ENCODE measurements at places on chromosomes 3 and 15. TPM values are rescaled to one million over a fixed set of nuclear protein-coding genes. Genes with fewer than 3 reads are reported as not detected.
A peak's percentile ranks its signal among the peaks of the same experiment; 100 is the strongest.

Gene SNX22
- total RNA-seq: not detected

- no peak overlapping the region for H3K4me3 ChIP-seq
- H3K27ac ChIP-seq: no peak overlapping the region
- no peak for DNase-seq
- no peaks in the 10 kb centered on the region for H3K4me1 ChIP-seq
- no peaks in the 10 kb centered on the region for H3K27me3 ChIP-seq
- H3K36me3 ChIP-seq: no peaks in the 10 kb centered on the region
Observed at GRCh38 chr3:40979962-40980361, 219.3 kb upstream of the CTNNB1 start.

DNA sequence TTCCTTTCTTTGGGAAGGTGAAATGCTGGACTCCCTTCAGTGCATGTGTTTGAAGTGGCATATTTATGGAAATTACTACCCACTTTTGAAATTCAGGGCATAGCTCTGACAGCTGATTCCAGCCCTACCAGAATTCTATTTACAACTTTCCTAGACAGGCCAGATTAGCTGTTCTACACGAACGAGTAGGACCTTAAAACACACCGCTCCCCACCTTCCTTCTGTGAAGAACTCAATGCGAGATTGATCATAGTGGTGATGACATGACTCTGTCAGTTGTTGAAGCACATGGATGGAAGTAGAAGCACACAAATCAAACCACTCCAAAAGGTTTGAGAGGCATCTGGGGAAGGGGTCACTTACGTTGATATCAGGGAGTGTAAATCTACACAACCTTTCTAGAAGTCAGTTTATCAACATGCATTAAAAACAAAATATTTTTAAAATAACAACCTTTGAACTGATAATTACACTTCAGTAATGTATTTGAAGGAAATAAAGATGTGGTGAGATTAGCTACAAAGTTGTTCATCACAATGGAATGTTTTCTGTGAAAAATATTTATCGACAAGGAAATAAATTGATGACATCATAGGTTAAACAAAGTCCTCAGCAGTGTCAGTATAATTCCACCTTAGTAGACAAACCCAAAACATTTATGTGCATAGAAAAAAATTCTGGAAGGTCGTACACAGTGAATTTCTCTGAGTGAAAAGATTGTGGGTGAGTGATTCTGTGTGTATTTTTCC, 29.8 kb downstream of the RARB start:
- peaks cover 75% of the 10 kb centered on the region for H3K4me1 ChIP-seq
- no peak overlapping the region for H3K27ac ChIP-seq
- H3K27me3 ChIP-seq: no peaks in the 10 kb centered on the region
- no peak for DNase-seq
- H3K4me3 ChIP-seq: no peak overlapping the region

Gene FRMD4B
- 0.05 TPM for total RNA-seq

GRCh38 chr3:146454796-146455195, 14.6 kb downstream of the PLSCR2 start:
- no peak for DNase-seq
- H3K4me1 ChIP-seq: peaks cover 8% of the 10 kb centered on the region
- no peaks in the 10 kb centered on the region for H3K36me3 ChIP-seq
- no peak overlapping the region for H3K27ac ChIP-seq
- no peaks in the 10 kb centered on the region for H3K27me3 ChIP-seq

Gene LMCD1
- 23.3 TPM for total RNA-seq

- no peaks in the 10 kb centered on the region for H3K4me1 ChIP-seq
- no peak for DNase-seq
- H3K27me3 ChIP-seq: peaks cover 32% of the 10 kb centered on the region
- H3K27ac ChIP-seq: no peak overlapping the region
- no peaks in the 10 kb centered on the region for H3K36me3 ChIP-seq
Observed at GRCh38 chr3:69251078-69251805, 128.8 kb upstream of the LMOD3 start.

DNA sequence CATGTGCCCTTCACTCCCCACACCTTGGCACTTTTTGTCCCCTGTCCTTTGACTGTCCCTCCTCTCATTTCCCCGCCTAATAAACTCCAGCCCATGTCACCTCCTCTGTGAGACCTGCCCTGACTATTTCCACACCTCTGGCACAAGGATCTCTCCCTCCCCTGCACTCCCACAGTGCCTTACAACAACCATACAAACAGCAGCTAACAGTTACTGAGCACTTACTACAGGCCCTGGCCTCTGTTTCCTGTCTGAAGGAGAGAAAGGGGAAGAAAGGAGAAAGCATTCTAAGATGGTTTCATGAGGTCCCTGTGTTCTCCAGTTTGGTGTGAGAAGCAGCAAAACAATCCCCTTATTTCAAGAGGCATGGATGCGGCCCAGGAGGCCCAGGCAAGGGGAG, 20.0 kb upstream of the TRH start:
- H3K27me3 ChIP-seq: peaks cover 56% of the 10 kb centered on the region

GRCh38 chr3:143331350-143331749, 211.8 kb downstream of the CHST2 start:
- H3K27me3 ChIP-seq: peaks cover 7% of the 10 kb centered on the region
- no peak overlapping the region for H3K4me3 ChIP-seq
- peaks cover 42% of the 10 kb centered on the region for H3K4me1 ChIP-seq
- no peak for DNase-seq
- H3K27ac ChIP-seq: no peak overlapping the region
- H3K36me3 ChIP-seq: no peaks in the 10 kb centered on the region

DNA sequence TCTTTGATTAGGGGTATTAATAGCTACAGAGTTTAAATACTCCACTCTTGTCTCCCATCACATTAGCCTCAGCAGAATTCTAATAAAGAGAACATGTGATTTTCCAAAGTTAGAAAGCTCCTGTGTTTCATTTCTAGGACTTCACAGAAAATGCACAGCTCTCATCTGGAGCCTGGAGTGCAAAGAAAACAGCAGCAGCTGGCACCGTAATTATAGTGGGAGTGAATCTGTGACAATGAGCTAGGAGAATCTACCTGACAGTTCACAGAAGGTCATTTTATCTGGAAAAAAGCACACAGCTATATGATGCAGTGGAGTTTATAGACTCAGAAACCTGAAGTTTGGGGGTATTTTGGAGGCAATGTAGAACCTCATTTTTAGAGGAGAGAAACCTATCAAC, 5.4 kb upstream of the TRIM59 start:
- no peak for DNase-seq
- H3K4me1 ChIP-seq: peaks cover 19% of the 10 kb centered on the region
- H3K36me3 ChIP-seq: no peaks in the 10 kb centered on the region
- no peaks in the 10 kb centered on the region for H3K27me3 ChIP-seq

Gene SLC24A5
- total RNA-seq: not detected

DNA sequence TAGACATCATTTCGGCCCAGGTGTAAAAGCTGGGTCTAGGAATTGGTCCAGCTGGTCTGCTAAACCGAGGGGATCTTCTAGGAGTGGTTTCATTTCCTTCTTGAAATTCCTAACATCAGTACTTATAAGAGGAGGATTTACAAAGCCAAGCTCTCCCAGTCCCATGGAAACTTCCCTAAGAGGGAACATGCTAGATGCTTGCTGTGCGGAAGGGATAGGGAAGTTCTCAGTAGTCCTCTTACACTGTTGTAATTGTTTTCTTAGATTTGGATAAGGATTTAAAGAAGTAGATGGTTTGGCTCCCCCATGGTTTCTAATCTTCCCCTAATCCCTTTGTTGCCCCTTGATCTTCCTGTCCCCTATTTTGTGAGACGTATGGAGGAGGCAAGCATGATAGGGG, 89.7 kb upstream of the XCR1 start:
- H3K4me3 ChIP-seq: no peak overlapping the region
- no peaks in the 10 kb centered on the region for H3K36me3 ChIP-seq
- DNase-seq: no peak
- peaks cover 47% of the 10 kb centered on the region for H3K4me1 ChIP-seq
- peaks cover 2% of the 10 kb centered on the region for H3K27me3 ChIP-seq
- H3K27ac ChIP-seq: no peak overlapping the region

- no peak overlapping the region for H3K27ac ChIP-seq
- DNase-seq: no peak
- peaks cover 3% of the 10 kb centered on the region for H3K36me3 ChIP-seq
- H3K4me3 ChIP-seq: no peak overlapping the region
Observed at GRCh38 chr3:26100176-26100575, 310.3 kb downstream of the OXSM start.

GRCh38 chr3:123651449-123652341, 66.8 kb upstream of the HACD2 start:
- H3K36me3 ChIP-seq: peaks cover 56% of the 10 kb centered on the region
- peak overlapping the region; percentile 80 for H3K27ac ChIP-seq
- DNase-seq: no peak
- no peak overlapping the region for H3K4me3 ChIP-seq

- H3K36me3 ChIP-seq: no peaks in the 10 kb centered on the region
- H3K27me3 ChIP-seq: peaks cover 27% of the 10 kb centered on the region
- peaks cover 25% of the 10 kb centered on the region for H3K4me1 ChIP-seq
- H3K27ac ChIP-seq: no peak overlapping the region
- no peak overlapping the region for H3K4me3 ChIP-seq
Observed at GRCh38 chr15:57334257-57334656, 42.0 kb upstream of the CGNL1 start.

Gene STARD5
- 3.1 TPM for total RNA-seq

GRCh38 chr3:54433846-54434245, 311.5 kb downstream of the CACNA2D3 start:
- no peak overlapping the region for H3K27ac ChIP-seq
- no peaks in the 10 kb centered on the region for H3K27me3 ChIP-seq
- no peak for DNase-seq
- H3K36me3 ChIP-seq: no peaks in the 10 kb centered on the region
- no peaks in the 10 kb centered on the region for H3K4me1 ChIP-seq
- H3K4me3 ChIP-seq: no peak overlapping the region

DNA sequence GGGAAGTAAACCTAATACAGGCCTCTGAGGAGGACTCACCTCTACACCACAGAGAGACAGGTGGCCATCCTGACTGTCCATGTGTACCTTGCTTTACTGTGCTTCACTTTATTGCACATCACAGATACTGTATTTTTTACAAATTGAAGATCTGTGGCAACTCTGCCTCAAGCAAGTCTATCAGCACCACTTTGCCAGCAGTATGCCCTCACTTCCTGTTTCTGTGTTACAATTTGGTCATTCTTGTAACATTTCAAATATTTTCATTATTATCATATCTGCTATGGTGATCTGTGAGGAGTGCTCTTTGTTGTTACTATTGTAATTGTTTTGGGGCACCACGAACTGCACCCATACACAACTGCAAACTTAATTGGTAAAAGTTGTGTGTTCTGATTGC, 78.0 kb downstream of the BBX start:
- H3K4me1 ChIP-seq: peaks cover 61% of the 10 kb centered on the region
- H3K27ac ChIP-seq: peak overlapping the region; percentile 44
- no peak for DNase-seq
- H3K4me3 ChIP-seq: peak overlapping the region; percentile 23
- no peaks in the 10 kb centered on the region for H3K27me3 ChIP-seq
- 0 out of 2 replicates have a peak, but pooled peaks cover 5% of the 10 kb centered on the region for H3K36me3 ChIP-seq

Gene CCR2
- total RNA-seq: not detected

DNA sequence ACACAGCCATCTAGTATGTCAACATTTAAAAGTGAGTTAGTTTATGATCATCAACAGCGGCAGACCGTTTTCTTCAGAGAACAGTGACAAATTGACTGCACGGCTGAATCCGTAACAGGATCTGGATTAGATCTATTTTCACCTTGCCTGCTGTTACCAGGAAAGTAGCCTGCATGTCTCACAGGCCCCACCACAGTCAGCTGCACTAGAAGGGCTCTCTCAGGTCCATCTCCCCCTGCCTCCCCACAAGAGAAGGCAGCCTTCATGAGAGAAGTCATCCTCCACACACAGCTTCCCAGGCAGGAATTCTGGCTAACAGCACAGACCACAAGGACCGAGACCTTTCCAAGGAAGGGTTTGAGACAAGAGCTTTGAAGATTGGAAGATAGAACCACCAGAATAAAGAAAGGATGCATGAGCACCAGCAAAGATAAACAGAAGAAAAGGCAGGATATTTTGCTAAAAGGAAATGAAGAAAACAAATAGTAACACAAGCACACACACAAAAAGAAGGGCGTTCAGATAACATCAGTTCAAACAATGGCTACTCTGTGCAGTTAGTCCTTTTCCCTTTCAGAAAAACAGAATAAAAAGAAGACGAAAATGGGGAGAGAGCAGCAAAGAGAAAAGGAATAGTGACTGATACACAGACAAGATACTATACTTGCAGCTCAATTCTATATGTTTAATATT, 127.5 kb downstream of the SNRK start:
- no peak overlapping the region for H3K27ac ChIP-seq
- DNase-seq: no peak
- H3K27me3 ChIP-seq: no peaks in the 10 kb centered on the region
- H3K36me3 ChIP-seq: peaks cover 1% of the 10 kb centered on the region
- peaks cover 15% of the 10 kb centered on the region for H3K4me1 ChIP-seq

Gene GALNT15
- total RNA-seq: 5.5 TPM

- H3K36me3 ChIP-seq: no peaks in the 10 kb centered on the region
- H3K4me3 ChIP-seq: no peak overlapping the region
- no peak overlapping the region for H3K27ac ChIP-seq
- peaks cover 11% of the 10 kb centered on the region for H3K27me3 ChIP-seq
Observed at GRCh38 chr15:88266170-88266569, 9.6 kb upstream of the NTRK3 start.

Gene INKA1
- total RNA-seq: 3.5 TPM

Gene GOLGA6A
- total RNA-seq: not detected

Gene ARHGAP31
- 19.7 TPM for total RNA-seq

DNA sequence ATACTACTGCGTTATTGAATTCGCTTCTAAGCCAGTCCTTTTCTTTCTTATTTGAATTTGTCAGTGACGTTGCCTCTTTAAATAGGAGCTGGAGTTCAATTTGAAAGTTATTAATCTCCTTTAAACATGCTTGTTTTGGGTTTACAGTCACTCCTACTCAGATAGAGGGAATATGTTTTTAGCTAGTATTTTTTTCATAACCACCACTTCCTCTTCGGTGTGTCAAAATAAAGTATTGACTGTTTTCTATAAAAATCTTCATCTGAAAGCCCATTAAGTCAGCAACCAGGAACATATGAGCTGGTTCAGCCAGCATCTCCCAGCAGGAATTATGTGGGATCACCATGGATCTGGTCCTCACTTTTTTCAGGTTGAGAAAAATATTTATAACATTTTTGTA, 772.9 kb downstream of the DIPK2A start:
- H3K27me3 ChIP-seq: no peaks in the 10 kb centered on the region
- no peaks in the 10 kb centered on the region for H3K36me3 ChIP-seq
- no peaks in the 10 kb centered on the region for H3K4me1 ChIP-seq
- H3K27ac ChIP-seq: no peak overlapping the region
